ENCODE measurements at places on chromosomes 5 and 9.

DNA sequence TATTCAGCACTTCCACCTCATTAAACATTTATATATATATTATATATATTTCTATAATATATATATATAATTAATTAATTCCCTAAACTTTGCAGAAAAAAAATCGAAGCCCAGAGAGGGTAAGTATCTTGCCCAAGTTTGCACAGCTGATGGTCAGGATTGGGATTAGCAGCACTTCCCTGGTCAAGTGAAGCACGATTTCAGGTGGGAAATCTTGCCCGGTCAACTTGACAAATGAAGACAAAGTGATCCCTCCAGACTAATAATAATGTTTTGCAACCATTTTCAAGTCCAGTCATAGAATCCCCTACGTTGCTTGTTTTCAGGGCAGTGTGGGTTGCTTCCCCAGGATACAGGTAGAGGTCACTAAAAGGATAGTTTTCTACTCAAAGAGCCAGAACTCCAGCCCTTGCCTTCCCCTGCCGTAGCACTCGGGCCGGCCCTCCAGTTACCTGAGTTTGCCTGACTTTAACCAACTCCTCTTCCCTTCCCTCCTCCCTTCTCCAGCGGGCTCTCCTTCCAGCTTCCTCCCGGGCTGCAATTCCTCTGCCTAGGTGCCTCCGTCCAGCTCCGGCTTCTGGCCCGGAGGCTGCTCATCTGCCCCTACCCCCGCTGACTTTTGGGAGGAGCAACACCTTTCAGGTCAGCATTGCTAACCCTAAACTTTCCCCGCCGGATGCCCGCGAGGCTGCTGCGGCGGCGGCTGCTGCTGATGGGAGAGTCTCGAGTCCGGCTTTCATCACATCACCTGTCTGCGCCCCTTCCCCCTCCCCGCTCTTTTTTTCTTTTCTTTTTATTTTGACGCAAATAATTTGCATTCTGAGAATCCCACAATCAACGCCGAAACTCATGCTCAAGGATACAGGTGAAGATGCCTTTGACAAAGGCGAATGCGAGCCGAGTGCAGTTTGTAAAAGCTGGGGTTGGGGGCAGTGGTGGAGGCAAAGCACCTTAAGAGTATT is 930 bp downstream of the PRLR start:
- DNase-seq: no peak

- DNase-seq: peak; percentile 35
Observed at GRCh38 chr5:75509956-75510355, 1.5 kb downstream of the CERT1 start.

DNA sequence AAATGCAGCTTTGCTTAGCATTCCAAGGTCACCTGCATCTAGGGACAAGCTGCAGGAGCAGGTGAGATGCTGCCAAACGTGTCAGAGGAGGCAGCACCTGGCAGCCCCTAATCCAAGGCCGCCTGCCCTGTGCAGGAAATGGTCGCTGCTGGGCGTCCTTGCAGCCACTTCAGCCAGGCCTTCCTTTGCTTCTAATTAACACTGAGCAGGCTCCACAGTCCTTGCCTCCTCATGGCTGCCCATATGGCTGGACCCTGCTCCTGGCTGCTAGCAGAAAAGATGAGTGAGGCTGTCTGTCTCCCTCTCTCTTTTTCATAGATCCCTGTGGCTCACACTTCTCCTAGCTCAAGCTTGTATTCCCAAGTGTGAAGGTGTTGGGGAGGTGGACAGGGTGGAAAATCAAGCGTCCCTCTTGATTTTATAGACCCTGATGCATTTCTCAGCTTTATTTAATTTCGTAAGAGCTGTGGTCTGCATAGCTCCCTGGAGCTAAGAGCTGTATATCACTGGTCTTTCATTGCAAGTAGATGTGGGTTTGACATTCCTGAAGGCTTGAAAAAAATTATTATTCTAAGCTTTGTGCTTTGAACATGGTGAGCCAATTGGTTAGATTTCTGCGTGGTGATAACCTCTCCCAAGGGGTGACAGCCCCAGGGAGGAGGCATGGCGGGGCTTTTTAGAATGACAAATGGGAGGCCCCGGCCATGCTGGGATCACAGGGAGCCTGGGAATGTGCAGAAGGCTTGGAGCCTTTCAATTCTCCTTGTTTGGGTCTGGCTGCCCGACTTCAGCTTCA is 193.8 kb downstream of the SLIT3 start:
- DNase-seq: no peak

DNA sequence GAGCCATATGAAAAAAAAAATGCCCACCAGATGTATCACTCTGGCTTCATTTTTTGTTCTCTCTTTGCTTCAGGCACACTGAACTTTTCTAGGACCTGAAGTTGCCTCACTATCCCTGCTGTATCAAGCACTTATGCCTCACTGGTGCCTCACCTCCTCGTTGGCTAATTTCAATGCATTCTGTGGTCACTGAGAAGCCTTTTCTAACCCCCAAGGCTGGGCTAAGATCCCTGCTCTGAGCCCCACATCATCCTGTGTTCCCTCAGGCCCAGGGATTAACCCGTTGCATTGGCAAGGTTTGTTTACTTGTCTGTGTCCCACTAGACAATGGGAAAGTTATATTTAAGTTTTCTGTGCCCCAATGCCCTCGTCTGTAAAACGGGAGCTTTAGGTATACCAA is 362.7 kb downstream of the OSTF1 start:
- no peak for DNase-seq

DNA sequence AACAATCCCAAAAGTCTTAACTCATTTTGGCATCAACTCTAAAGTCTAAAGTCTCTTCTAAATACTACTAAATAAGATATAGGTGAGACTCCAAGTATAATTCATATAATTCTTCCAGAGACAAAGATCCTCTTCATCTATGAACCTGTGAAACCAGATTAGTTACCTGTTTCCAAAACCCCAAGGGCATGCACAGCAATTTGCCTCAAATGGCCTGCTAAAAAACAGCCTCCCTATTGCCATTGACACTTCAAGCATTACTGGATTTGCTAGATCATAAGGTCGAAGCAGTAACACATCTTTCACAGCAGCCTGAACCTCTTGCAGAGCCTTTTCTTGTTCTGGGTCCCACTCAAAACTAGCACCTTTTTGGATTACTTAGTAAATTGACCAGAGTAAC is 20.3 kb upstream of the GABRG2 start:
- DNase-seq: no peak

GRCh38 chr5:179755022-179755421 is 22.4 kb downstream of the MAML1 start:
- no peak for DNase-seq

DNA sequence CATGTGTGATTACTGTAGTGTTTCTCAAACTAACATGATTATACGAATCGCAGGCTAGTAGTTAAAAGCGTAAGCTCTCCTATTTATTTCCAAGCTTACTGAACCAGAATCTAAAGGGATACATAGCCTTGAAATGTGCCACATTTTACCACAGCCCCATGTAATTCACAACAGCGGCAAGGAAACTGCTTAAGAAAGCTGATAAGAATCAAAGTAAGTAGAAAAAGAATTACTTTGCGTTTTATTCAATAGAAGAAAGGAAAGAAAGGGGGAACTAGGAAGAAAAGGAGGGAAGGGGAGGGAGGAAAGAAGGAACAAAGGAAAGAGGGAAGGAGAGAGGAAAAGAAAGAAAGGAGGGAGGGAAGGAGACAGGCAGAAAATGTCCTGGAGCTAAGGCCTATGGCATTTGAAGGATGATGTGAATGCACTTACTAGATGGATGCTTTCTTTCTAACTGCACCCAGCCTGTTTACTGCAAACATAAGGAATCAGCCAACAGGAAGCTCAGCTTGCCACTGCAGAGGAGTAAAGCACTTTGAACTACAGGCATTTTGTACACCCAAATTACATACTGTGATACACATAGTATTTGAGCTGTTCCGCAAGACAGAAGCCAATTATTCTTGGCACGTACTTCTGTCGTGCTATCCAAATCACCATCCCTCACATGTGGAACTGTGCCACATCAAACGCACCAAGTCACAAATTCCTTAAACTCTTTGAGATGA is 521.7 kb downstream of the RAB3C start:
- no peak for DNase-seq

GRCh38 chr5:124912638-124913328 is 166.3 kb upstream of the ZNF608 start:
- DNase-seq: no peak

GRCh38 chr9:35051069-35051967 is 21.1 kb downstream of the VCP start:
- peak; percentile 48 for DNase-seq

DNA sequence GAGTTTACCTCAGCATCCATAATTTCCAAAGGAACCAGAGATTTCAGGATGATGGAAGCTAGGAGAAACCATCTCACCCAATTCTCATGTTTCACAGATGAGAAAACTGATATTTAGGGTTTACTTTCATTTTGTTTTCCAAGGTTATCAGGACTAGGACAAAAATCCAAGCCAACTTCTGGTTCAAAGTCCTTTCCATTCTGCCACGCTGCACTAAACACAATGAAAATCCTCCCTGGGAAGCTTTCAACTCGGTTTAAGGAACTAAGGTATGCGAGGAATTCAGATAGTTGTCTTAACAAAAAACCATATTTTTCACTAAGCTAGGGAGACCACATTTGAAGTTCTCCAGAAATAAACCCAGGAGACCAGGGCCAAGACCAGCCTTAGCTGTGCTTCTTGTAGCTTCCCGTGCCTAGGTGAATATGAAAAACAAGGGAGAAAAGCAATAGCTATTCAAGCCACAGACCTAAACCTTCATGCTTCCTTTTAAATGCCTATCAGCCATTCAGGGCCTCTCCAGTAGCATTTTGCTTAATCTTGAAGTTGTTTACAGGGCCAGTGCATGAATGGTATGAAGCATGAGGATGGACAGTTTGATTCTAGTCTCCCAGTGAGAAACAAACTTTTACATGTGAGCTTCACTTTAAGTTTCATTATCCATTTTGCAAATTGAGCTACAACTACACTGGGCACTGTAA is 167.9 kb downstream of the DENND1A start:
- DNase-seq: no peak

GRCh38 chr5:127419683-127420257 is 97.7 kb upstream of the PRRC1 start:
- no peak for DNase-seq

GRCh38 chr9:132458432-132458831 is 48.4 kb downstream of the CFAP77 start:
- DNase-seq: no peak

GRCh38 chr9:108166519-108166918 is 677.0 kb upstream of the KLF4 start:
- DNase-seq: no peak

DNA sequence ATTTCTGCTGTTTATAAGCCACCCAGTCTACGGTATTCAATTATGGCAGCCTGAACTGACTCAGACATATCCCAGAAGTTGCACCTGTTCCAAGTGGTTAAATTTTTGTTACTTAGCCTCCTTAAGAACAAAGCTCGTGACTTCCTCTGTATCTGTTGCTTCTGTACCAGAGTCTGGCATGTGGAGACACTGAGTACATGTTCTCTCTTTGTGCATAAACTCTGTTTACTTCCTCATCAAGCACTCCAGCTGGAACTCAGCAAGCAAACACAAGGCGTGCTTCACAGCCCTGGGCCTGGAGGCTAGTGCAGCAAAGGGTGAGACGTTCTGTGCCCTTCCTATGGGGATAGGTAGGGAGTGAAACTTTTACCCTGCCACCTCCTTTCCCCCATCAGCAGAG is 19.0 kb downstream of the C9orf152 start:
- no peak for DNase-seq

DNA sequence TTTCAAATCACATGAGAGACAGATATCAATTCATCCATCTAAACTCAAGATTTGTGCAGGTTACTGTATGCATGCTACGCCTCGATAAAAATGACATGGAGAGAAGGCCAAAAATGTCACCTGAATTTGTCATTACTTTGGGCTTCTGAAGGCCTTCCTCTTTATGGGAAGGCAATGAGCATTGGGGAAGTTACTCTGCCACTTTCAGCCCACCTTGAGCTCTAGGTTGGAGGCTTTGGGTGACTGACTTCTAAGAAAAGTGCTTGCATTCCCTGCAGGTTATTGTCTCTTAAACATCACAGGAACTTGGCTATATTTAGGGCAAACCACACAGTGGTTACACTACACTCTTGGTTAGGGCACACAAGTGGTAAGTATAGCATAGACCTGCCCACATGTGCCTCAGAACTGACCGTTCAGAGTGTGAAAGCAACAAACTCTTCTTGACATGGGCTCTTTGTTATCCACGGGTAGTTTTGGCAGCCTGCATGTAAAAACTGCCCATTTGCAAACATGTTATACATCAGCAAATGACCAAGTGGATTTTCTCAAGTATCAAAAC is 169.5 kb downstream of the ZNF608 start:
- DNase-seq: no peak

DNA sequence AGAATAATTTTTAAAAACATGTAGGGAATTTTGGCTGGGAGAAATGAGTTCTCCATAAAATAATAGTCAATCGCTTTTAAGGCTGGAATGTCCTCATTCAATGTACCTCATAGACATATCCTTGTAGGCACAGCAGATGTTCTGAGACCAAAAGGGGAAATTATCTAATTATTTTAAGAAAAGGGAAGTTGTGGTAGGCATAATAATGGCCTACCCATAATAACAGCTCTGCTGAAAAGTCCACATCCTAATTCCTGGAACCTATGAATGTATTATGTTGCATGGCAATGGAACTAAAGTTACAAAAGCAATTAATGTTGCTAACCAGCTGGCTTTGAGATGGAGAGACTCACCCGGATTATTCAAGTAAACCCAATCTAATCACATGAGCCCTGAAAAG is 216.1 kb downstream of the TRIM36 start:
- no peak for DNase-seq

GRCh38 chr5:97131139-97131710 is 11.2 kb downstream of the LIX1 start:
- DNase-seq: peak; percentile 71

GRCh38 chr9:105138306-105138801 is 106.1 kb upstream of the SLC44A1 start:
- no peak for DNase-seq

DNA sequence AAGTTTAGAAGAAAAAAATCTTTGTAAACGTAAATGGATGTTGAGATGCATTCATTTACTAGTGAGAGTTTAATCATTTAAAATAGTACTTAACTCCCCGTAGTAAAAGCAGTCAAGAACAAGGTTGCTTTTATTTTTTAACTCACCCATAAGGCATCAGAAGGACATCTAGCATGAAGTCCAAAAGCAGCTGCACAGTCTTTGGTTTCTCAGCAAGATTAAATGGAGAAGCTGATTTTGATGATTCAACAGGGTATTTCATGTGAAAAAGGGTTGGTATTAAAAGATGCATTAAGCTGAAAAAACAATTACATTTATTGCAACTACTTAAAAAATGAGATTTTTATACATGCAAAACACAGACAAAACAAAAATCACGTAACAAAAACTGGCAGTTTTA is 44.0 kb downstream of the ECPAS start:
- DNase-seq: no peak

DNA sequence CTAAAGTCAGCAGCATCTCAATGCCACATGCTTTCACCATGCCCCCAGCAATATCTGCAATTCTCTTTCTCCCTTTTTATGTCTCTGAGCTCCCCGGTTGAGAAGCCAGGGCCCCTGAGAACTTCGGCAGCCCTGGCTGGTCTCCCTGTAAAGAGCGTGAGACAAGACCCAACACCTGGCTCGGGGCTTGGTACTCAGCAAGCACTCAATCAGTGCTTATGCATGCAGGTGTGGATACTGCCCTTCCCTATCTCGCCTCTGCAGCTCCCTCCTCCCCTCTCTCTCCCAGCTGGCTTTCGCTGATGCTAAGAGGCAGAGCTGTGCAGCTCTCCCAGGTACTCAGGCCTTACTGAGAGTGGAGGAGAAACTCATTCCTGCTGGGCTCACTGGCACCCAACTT is 41.7 kb upstream of the AKNA start:
- no peak for DNase-seq

GRCh38 chr9:99238331-99238730 is 16.2 kb downstream of the SEC61B start:
- no peak for DNase-seq

GRCh38 chr5:179345433-179346321 is at the start of gene ADAMTS2:
Gene ADAMTS2, minus strand, starts transcription at chr5:179345461. Its CDS starts 133 bp downstream, at chr5:179345328.
- DNase-seq: no peak

Measured in HFFc6 (cell line).